ENCODE measurements at places on chromosomes 4 and X. TPM values are rescaled to one million over a fixed set of nuclear protein-coding genes. Genes with fewer than 3 reads are reported as not detected.

- no peaks in the 10 kb centered on the region for H3K36me3 ChIP-seq
- H3K4me3 ChIP-seq = no peak overlapping the region
- no peak overlapping the region for H3K27ac ChIP-seq
- DNase-seq = no peak
- no peaks in the 10 kb centered on the region for H3K27me3 ChIP-seq
Observed at GRCh38 chrX:128699716-128700285, 647.6 kb upstream of the ACTRT1 start.

GRCh38 chrX:129606918-129607317 is 47.8 kb downstream of the APLN start:
- no peak overlapping the region for H3K27ac ChIP-seq
- H3K36me3 ChIP-seq = no peaks in the 10 kb centered on the region
- peaks cover under 1% of the 10 kb centered on the region for H3K27me3 ChIP-seq
- peaks cover 5% of the 10 kb centered on the region for H3K4me1 ChIP-seq
- H3K4me3 ChIP-seq = no peak overlapping the region

Gene SLITRK2
- not detected for total RNA-seq

- DNase-seq = peak; percentile 80
- H3K36me3 ChIP-seq = no peaks in the 10 kb centered on the region
- H3K27me3 ChIP-seq = no peaks in the 10 kb centered on the region
- H3K4me3 ChIP-seq = no peak overlapping the region
Observed at GRCh38 chr4:154004507-154005170, 215.8 kb upstream of the SFRP2 start.

GRCh38 chrX:24241822-24242648 is 71.8 kb downstream of the SUPT20HL2 start:
- H3K27me3 ChIP-seq = no peaks in the 10 kb centered on the region
- DNase-seq = no peak
- H3K4me1 ChIP-seq = peaks cover 16% of the 10 kb centered on the region
- H3K4me3 ChIP-seq = no peak overlapping the region

- H3K27ac ChIP-seq = no peak overlapping the region
- no peaks in the 10 kb centered on the region for H3K36me3 ChIP-seq
Observed at GRCh38 chr4:18593297-18594002, 571.9 kb upstream of the LCORL start.

DNA sequence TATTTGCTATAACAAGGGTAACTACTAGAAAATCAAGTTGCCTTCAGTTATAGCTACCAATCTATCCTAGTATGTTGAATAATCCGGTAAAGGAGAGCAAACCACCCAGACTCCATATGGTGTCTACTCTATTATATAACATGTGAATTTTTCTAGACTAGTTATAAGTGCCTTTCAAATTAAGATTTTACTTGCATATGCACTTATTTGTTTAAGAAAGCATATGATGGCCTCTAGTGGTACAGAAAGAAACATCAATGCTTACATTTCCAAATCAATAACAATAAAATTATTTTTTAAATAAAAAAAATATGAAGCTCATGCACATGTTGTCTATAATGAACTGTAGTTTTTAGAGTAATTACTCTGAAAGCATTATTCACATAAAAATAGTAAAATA is 1516.4 kb upstream of the PABPC4L start:
- no peaks in the 10 kb centered on the region for H3K4me1 ChIP-seq
- no peak overlapping the region for H3K27ac ChIP-seq
- no peak overlapping the region for H3K4me3 ChIP-seq

DNA sequence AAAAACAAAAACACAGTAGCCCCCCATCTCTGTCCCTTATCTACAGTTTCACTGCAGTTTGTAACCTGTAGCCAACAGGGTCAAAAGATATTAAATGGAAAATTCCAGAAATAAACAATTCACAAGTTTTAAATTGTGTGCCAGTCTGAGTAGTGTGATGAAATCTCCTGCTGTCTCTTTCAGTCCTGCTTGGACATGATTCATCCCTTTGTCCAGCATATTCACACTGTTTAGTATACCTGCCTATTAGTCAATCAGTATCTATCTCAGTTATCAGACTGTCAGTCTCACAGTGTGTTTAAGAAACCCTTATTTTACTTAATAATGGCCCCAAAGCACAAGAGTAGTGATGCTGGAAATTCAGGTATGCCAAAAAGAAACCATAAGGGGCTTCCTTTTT is 21.9 kb downstream of the CNOT6L start:
- H3K4me3 ChIP-seq = no peak overlapping the region
- no peak for DNase-seq
- H3K27ac ChIP-seq = no peak overlapping the region
- H3K27me3 ChIP-seq = no peaks in the 10 kb centered on the region

DNA sequence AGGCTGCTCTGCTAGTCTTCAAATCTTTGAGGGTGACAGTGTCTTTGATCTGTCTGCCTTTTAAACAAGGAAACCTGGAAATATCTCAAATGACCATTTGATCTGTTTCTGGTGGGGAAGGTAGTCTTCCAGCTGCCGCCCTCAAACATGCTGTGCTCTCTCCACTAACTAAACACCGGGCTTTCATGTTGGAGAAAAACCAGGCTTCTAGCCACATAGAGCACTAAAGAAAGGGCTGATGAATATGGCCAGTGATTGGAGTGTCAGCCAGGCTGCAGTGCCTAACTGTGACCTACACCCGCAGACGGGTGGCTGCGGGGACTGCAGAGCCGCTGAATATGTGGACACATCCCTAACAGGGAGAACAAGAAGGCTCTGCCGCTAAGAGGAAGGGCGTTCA is 85.9 kb downstream of the UNC5C start:
- no peak overlapping the region for H3K4me3 ChIP-seq
- H3K4me1 ChIP-seq = no peaks in the 10 kb centered on the region
- H3K27me3 ChIP-seq = no peaks in the 10 kb centered on the region
- no peak for DNase-seq
- no peaks in the 10 kb centered on the region for H3K36me3 ChIP-seq

Gene TMPRSS11A
- total RNA-seq = not detected

- H3K27me3 ChIP-seq = no peaks in the 10 kb centered on the region
- no peak overlapping the region for H3K27ac ChIP-seq
- no peaks in the 10 kb centered on the region for H3K36me3 ChIP-seq
- no peak for DNase-seq
- no peak overlapping the region for H3K4me3 ChIP-seq
- no peaks in the 10 kb centered on the region for H3K4me1 ChIP-seq
Observed at GRCh38 chr4:104815665-104816064, 321.0 kb upstream of the CXXC4 start.

Gene TRPC5OS
- not detected for total RNA-seq
